ENCODE measurements at places on chromosomes 5 and 9.

GRCh38 chr5:170365831-170366230 is 23.3 kb downstream of the KCNMB1 start:
- DNase-seq = no peak

GRCh38 chr5:88380332-88380731 is 111.7 kb upstream of the TMEM161B start:
- DNase-seq = no peak

DNA sequence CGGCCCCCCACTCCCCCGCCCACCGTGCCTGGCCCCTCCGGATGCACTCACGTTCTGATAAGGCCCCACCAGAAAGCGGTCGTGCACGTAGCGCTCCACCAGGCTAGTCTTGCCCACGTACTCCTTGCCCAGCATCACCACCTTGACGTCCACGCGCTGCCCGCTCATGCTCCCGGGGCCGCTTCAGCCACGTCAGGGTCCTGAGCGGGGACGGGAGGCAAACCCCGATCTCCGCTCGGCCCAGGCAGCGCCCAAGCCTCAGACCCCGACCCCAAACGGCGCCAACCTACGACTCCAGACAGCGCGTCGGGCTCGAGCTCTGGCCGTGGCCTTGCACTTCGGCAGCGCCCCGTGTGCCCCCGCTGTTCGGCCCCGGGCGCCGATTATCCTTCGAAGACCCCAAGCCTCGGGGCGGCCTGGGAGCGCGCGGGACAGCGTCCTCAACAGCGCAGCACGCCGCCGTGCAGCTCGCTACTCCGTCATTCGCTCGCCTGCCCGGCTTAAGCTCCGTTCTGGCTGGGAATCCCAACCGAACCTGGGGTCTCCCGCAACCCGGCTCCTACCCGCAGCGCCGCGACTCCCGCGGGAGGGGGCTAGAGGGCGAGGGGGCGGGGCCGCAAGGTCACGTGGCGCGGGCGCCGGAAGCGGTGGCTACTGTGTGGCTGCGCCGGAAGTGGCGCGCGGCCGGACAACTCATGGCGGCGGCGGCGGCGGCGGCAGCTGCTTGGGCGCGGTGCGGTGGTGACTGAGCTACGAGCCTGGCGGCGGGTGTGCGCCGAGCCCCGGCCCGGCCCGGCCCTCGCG is at the start of the genes PRELID1 and RAB24:
PRELID1 (plus strand) TSS at position 679 of the 804 bp plus-strand sequence. CDS start 187 bp downstream, outside the sequence.
RAB24 (minus strand) TSS at position 599 of the 804 bp plus-strand sequence; CDS start at position 168, 431 bp downstream.
- no peak for DNase-seq

DNA sequence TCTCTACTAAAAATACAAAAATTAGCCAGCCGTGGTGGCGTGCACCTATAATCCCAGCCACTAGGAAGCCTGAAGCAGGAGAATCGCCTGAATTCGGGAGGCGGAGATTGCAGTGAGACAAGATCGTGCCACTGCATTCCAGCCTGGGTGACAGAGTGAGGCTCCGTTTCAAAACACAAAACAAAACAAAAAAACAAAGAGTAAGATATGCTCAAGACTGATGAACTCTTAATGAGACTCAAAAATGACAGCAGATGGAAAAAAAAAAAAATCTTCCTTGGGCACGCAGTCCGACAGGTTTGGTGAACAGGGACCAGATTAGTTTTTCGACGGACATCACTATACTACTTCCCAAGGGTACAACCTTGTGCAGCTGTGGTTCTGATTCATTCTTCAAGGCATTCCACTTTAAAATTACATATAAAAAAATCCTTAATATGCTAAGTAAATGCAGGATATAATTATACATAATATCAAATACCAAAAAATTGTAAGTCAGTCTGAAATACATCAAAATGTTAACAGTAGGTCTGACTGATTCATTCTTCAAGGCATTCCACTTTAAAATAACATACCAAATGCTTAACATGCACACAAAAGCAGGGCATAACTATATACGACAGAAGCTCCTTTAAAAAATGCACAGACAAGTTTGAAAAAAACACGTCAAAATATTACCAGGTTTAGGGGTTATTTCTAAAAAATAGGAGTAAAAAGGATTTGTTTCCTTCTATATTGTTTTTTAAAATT is 12.3 kb downstream of the PSIP1 start:
- DNase-seq = no peak

- no peak for DNase-seq
These were observed 140.4 kb upstream of the SPDL1 start for GRCh38 chr5:169442913-169443784.

Data from left renal pelvis (tissue), 4 donors.